Pericardium fibroblast (primary cell): ENCODE measurements at places on chromosomes 6 and 20. TPM values are rescaled to one million over a fixed set of nuclear protein-coding genes. Genes with fewer than 3 reads are reported as not detected.

HLA-DQA2 gene
- total RNA-seq, result not detected in 2 replicates

AK9 gene
- 1.1 and 2.4 TPM in 2 replicates for total RNA-seq

TCP11 gene
- not detected in 2 replicates for total RNA-seq

ADGRG6 gene
- 12.1 and 17.6 TPM in 2 replicates for total RNA-seq

MYB gene
- total RNA-seq, result not detected in 2 replicates

PRL gene
- not detected in 2 replicates for total RNA-seq

DDO gene
- 1.3 TPM in 1 of 2 replicates, not detected in the other for total RNA-seq

CCN5 gene
- 2.1 and 16.2 TPM in 2 replicates for total RNA-seq

SNAP25 gene
- 0.35 and 2.1 TPM in 2 replicates for total RNA-seq

MAS1 gene
- total RNA-seq, result under 0.01 TPM in 1 of 2 replicates, not detected in the other

ZC2HC1B gene
- total RNA-seq, result not detected in 2 replicates

FERMT1 gene
- total RNA-seq, result 3.7 and 4.2 TPM in 2 replicates

SLC35F1 gene
- total RNA-seq, result under 0.01 TPM in 1 of 2 replicates, not detected in the other

NOX3 gene
- not detected in 2 replicates for total RNA-seq

FNDC1 gene
- 0.17 and 0.82 TPM in 2 replicates for total RNA-seq

OPN5 gene
- total RNA-seq, result not detected in 2 replicates

EPPIN gene
- total RNA-seq, result not detected in 2 replicates

BPIFB2 gene
- total RNA-seq, result not detected in 2 replicates

TNNC2 gene
- total RNA-seq, result 1.1 and 12.2 TPM in 2 replicates

EDN1 gene
- total RNA-seq, result 1.4 and 22.3 TPM in 2 replicates

CST1 gene
- not detected in 2 replicates for total RNA-seq

AP5S1 gene
- 12.1 and 22.5 TPM in 2 replicates for total RNA-seq
